Upper lobe of left lung (tissue), 6 donors: ENCODE measurements at places on chromosomes 3 and 15. TPM values are rescaled to one million over a fixed set of nuclear protein-coding genes. Genes with fewer than 3 reads are reported as not detected.

OXTR gene
- not detected for total RNA-seq

DAZL gene
- total RNA-seq = not detected

CASR gene
- total RNA-seq = not detected

DPH6 gene
- total RNA-seq = 12.2 TPM

RPSA gene
- total RNA-seq = 321 TPM

SLC22A14 gene
- total RNA-seq = 0.30 TPM

- no peaks in the 10 kb centered on the region for H3K36me3 ChIP-seq
- no peaks in the 10 kb centered on the region for H3K27me3 ChIP-seq
- H3K4me3 ChIP-seq = no peak overlapping the region
- no peak for DNase-seq
These were observed 22.2 kb upstream of the CLDN18 start for GRCh38 chr3:137987723-137988122.

DNA sequence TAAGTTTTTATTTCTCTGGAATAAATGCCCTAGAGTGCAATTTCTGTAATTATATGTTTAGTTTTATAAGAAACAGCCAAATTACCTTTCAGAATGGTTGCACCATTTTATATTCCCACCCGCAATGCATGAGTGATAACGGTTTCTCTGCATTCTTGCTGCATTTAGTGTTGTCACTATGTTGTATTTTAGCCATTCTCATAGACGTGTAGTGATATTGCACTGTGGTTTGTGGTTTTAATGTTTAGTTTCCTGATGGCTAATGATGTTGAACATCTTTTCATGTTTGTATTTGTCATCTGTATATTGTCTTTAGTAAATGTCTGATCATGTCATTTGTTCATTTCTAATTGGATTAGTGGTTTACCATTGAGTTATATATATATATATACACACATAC, 73.0 kb upstream of the GOLIM4 start:
- no peaks in the 10 kb centered on the region for H3K4me1 ChIP-seq
- no peak overlapping the region for H3K27ac ChIP-seq
- no peaks in the 10 kb centered on the region for H3K36me3 ChIP-seq

DNA sequence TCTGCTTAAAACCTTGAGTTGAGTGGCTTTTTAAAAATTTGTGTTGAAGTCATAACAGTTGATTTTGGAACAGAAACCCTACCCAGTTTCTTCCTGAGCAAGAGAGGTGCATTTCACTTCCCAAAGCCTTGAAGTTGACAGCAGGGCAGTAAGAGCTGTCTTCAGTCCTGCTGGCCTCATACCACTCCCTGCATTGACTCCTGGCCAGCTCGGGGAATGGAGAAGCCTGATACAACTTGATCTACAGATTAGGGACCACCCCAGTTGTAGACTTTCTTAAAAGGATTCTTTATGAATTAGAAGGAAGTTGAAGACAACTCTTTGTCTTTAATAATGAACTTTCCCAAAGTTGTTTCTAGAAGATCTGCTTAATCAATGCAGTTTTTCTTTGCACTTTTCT, 90.6 kb upstream of the FLNB start:
- no peaks in the 10 kb centered on the region for H3K4me1 ChIP-seq
- no peaks in the 10 kb centered on the region for H3K27me3 ChIP-seq
- DNase-seq = no peak

DNA sequence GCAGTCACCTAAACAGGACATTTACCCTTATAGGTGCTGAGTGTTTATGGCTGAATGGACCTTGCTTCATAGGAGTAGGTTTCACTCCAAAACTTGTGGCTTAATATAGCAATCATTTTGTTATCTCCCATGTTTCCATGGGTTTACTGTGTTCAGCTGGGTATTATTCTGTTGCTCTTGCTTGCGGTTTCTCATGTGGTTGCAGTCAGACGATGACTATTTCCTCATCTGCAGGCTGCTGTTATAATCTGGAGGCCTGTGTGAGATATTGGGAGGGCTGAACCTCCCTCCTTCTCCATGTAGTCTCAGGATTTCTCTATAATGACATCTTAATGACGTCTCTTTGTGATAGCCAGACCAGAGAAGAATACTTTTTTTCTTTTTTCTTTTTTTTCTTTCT, 98.1 kb downstream of the ZPLD1 start:
- H3K4me1 ChIP-seq = no peaks in the 10 kb centered on the region
- no peak overlapping the region for H3K4me3 ChIP-seq
- H3K36me3 ChIP-seq = no peaks in the 10 kb centered on the region

DNA sequence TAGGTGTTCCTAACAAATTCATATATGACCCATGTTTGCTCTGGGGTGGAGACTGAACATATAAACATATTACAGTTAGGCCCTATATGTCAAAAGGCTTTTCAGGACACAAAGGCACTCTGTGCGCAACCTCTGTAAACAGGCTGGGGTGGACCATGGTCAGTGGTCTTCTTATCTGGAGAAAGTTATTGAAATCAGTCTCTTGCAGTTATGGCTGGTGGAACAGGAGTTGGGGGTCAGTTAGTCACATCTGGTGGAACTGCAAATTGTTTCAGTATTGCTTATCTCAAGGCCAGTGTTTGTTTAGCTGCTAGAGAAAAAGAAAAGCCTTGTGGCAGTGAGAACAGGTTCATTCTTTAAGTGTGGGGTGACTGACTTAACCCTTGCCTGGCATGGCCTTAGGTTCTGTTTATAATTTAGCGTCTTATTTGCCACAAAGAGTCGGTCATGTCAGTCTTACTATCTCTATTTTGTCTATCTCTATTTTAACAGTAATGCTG, 5.9 kb upstream of the GP9 start:
- peaks cover 21% of the 10 kb centered on the region for H3K4me1 ChIP-seq
- no peak overlapping the region for H3K4me3 ChIP-seq
- no peaks in the 10 kb centered on the region for H3K27me3 ChIP-seq
- no peaks in the 10 kb centered on the region for H3K36me3 ChIP-seq
- no peak for DNase-seq
- peak overlapping the region; percentile 48 for H3K27ac ChIP-seq

DNA sequence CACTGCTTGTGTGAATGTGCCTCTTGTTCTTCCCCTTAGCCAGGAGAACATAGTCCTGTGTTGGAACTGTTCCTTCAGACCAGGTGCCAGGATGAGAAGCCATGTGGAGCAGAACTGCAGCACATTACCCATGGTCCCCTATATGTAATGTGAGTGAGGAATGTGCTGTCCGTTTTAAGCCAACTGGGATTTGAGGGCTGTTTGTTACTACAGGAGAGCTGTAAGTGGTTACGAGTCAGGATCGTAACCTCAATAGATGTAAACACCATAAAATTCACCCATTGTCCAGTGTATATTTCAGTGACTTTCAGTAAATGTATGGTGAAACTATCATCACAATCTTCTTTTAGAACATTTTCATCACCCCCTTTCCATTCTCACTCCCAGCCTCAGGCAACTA, 10.1 kb upstream of the SCAP start:
- no peak for DNase-seq
- no peaks in the 10 kb centered on the region for H3K4me1 ChIP-seq
- H3K27ac ChIP-seq = no peak overlapping the region
- H3K4me3 ChIP-seq = no peak overlapping the region

DNA sequence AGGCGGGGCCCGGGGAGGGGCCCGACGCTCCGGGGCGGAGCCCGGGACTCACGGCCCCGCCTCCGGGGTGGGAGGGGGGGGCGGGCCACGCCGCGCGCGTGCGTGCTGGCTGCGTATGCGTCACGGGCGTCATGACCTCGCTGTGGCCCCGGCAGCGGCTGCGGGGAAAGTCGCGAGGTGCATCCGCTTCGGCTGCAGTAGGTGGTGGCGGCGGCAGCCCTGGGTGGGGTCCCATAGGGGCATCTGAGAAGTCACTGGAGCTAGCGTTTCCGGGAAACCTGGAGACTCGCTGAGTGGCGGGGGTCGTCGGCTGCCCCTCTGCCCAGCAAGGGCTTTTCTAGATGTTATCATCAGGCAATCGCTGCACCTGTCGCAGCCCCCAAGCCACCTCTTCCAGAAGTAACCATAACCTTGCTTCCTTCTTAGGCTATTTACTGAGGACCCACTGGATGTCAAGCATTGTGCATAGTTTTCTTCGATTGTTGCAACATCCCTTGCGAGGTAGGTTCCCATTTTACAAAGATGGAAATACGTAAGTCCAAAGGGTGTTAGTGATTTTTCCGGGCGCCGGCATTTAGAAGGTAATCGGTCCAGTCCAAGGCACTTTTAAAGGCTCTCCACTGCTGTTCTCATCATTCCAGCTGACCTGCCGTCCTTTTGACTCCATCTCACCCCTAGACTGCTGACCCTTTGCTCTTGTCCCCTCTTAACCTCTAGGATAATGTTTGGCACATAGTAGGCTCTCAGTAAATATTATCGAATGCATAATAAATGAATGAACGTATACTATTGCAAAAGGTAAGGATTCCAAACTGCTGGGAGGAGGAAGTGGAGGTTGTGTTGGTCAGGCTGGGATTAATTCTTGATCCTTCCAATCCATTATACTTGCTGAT, at the start of gene GDPGP1:
GDPGP1 (plus strand) TSS at position 114 of the 893 bp plus-strand sequence. CDS start 6,700 bp downstream, outside the sequence.
- peaks cover 43% of the 10 kb centered on the region for H3K4me1 ChIP-seq
- no peaks in the 10 kb centered on the region for H3K27me3 ChIP-seq
- peak within 1 kb of the TSS; percentile 97 for H3K27ac ChIP-seq
- no peaks in the 10 kb centered on the region for H3K36me3 ChIP-seq

DNA sequence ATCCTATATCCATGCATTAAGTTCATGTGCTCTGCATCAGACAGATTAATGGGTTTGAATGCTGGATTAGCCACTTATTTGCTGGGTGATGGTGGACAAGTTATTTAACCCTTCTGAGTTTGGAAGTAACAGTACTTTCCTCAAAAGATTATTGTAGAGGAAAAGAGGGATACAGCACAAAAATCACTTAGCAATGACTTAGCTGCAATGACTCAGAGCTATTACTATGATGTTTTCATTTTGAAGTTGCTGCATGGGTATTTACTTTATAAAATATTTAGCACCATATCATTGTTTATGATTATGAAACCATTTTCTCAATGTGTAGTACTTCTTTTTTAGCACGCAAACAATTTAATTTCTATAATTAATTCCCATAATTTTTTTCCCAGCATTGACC, 248.4 kb downstream of the MYRIP start:
- no peak overlapping the region for H3K4me3 ChIP-seq
- H3K36me3 ChIP-seq = no peaks in the 10 kb centered on the region
- no peaks in the 10 kb centered on the region for H3K4me1 ChIP-seq
- H3K27ac ChIP-seq = no peak overlapping the region
- no peak for DNase-seq

DNA sequence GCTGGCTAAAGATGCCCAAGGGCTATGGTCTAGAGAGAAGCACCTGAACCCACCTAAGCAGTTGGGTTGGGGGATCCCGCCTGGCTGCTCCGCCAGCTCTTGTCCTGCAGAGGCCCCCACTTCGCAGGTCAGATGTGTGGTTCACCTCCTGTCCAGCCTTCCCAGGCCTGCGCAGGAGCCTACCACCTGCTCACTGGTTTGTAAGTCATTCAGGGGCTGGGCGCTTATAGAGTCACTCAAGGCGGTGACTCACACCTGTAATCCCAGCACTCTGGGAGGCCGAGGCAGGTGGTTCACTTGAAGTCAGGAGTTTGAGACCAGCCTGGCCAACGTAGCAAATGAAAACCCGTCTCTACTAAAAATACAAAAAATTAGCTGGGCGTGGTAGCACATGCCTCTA, 3.9 kb upstream of the FURIN start:
- no peaks in the 10 kb centered on the region for H3K36me3 ChIP-seq
- no peak overlapping the region for H3K27ac ChIP-seq
- H3K4me1 ChIP-seq = peaks cover 41% of the 10 kb centered on the region
- no peaks in the 10 kb centered on the region for H3K27me3 ChIP-seq

- DNase-seq = no peak
- H3K27ac ChIP-seq = no peak overlapping the region
- no peak overlapping the region for H3K4me3 ChIP-seq
- H3K4me1 ChIP-seq = no peaks in the 10 kb centered on the region
- no peaks in the 10 kb centered on the region for H3K36me3 ChIP-seq
- no peaks in the 10 kb centered on the region for H3K27me3 ChIP-seq
These were observed 374.7 kb downstream of the TUSC7 start for GRCh38 chr3:117084277-117084676.

- no peak overlapping the region for H3K4me3 ChIP-seq
- no peaks in the 10 kb centered on the region for H3K27me3 ChIP-seq
- H3K4me1 ChIP-seq = no peaks in the 10 kb centered on the region
- H3K36me3 ChIP-seq = no peaks in the 10 kb centered on the region
These were observed 70.3 kb upstream of the IQSEC1 start for GRCh38 chr3:13143381-13144004.

DNA sequence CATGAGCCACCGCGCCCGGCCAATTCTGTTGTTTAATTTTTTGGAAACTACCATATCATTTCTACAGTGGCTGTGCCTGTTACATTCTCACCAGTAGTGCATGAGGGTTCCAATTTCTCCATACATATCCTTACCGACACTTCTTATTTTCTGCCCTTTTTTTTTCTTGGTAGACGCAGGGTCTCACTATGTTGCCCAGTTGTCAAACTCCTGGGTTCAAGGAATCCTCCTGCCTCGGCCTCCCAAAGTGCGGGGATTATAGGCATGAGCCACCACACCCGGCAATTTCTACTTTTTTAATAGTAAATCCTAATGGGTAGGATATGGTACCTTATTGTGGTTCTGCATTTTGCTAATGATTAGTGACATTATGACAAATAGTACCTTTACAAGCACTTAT, 9.6 kb downstream of the AMIGO3 start:
- H3K4me1 ChIP-seq = no peaks in the 10 kb centered on the region
- H3K27me3 ChIP-seq = no peaks in the 10 kb centered on the region
- H3K36me3 ChIP-seq = peaks cover 41% of the 10 kb centered on the region
- H3K27ac ChIP-seq = no peak overlapping the region
- no peak overlapping the region for H3K4me3 ChIP-seq
- no peak for DNase-seq

DNA sequence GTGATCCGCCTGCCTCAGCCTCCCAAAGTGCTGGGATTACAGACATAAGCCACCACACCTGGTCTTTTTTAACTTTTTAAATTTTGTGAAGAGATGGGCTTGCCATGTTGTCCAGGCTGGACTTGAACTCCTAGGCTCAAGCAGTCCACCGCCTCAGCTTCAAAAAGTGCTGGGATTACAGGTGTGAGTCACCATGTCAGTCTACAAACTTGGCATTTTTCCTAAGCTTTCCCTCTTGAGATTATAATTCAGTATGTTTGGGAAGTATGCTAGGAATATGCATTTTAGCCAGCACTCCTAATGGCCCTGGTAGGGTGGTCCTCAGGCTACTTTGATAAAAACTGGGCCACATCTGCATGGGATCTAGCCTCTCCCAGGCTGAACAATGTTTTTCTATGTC, 4.4 kb downstream of the WDR73 start:
- H3K36me3 ChIP-seq = peaks cover 57% of the 10 kb centered on the region
- peaks cover 27% of the 10 kb centered on the region for H3K4me1 ChIP-seq
- no peak for DNase-seq
- no peaks in the 10 kb centered on the region for H3K27me3 ChIP-seq
- no peak overlapping the region for H3K4me3 ChIP-seq
- H3K27ac ChIP-seq = no peak overlapping the region

DNA sequence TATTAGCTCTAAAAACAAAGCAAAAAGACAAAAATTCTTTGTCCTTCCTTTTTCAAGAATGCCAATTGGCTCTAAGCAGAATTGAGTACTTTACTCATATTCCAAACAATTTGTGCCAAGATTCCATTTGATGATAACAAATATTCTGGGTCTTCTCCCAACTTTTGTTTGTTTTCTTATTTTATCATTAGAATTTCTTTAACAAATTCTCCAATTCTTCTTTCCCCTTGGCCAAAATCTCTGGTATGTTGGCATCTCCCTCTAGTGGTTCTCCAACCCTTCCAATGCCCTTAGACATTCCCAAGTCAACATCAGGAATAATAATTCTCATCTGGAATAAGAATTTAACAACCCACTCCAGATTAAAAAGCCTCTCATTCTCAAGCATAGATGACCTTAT, 5.3 kb downstream of the CPOX start:
- peaks cover 11% of the 10 kb centered on the region for H3K4me1 ChIP-seq
- no peak for DNase-seq
- H3K27ac ChIP-seq = no peak overlapping the region
- H3K27me3 ChIP-seq = no peaks in the 10 kb centered on the region
- no peak overlapping the region for H3K4me3 ChIP-seq
